ENCODE measurements at places on chromosomes 3 and 15. TPM values are rescaled to one million over a fixed set of nuclear protein-coding genes. Genes with fewer than 3 reads are reported as not detected.

GRCh38 chr15:31195871-31196270, 94.3 kb upstream of the TRPM1 start:
- no peak for DNase-seq

DNA sequence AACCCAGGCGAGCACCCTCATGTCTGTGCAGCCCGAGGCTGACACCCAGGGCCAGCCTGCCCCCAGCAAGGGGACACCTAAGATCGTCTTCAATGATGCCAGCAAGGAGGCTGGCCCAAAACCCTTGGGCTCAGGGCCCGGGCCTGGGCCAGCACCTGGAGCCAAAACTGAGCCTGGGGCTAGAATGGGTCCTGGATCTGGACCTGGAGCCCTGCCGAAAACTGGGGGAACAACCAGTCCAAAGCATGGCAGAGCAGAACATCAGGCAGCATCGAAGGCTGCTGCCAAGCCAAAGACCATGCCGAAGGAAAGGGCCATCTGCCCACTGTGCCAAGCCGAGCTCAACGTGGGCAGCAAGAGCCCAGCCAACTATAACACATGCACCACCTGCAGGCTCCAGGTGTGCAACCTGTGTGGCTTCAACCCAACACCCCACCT, 31.4 kb upstream of the APEH start:
- DNase-seq = no peak

DNA sequence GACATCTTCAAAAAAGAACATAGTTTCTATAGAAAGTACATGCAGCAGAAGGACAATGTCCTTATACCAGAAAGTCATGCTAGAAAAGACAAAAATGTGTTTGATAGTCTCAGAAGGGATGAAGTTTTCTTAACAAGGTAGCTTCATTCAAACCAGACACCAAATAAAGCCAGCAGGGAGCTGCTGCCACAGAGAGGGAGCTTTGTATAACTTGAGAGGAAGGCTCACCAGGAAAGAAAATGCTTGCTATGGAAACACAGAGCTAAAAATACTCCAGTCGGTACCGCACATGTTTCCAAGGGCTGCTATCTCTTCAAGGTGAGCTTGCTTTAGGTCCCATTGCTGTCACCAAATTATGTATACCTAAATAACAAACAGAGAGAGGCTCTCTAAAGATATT, 1074.8 kb upstream of the ALCAM start:
- no peak for DNase-seq

DNA sequence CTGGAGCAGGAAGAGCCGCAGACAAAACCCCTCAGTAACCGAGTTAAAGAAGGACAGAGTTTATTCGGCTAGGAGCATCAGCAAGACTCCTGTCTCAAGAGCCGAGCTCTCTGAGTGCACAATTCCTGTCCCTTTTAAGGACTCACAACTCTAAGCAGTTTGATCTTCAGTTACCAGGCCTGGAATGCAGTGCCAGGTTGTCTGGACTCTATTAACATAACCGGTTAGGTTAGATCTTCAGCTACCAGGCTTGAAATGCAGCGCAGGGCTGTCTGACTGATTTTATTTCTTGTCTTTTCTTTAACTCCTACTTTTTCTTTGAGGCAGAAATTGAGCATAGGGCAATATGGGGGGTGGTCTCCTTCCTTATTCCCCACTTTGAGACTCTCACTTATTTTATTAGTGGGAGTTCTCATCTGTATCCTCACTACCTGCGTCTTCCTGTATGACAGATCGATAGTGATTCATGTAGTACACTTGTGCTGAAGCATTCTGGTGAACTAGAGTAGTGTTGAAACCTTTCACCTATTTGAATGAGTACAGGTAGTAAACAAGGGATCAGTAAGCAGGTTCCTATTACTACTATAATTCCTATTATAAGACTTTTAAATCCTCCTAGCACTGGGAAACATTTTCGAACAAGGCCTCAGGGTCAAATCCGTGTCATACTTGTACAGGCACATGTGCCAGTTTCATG, 325.0 kb downstream of the CGGBP1 start:
- DNase-seq = no peak

DNA sequence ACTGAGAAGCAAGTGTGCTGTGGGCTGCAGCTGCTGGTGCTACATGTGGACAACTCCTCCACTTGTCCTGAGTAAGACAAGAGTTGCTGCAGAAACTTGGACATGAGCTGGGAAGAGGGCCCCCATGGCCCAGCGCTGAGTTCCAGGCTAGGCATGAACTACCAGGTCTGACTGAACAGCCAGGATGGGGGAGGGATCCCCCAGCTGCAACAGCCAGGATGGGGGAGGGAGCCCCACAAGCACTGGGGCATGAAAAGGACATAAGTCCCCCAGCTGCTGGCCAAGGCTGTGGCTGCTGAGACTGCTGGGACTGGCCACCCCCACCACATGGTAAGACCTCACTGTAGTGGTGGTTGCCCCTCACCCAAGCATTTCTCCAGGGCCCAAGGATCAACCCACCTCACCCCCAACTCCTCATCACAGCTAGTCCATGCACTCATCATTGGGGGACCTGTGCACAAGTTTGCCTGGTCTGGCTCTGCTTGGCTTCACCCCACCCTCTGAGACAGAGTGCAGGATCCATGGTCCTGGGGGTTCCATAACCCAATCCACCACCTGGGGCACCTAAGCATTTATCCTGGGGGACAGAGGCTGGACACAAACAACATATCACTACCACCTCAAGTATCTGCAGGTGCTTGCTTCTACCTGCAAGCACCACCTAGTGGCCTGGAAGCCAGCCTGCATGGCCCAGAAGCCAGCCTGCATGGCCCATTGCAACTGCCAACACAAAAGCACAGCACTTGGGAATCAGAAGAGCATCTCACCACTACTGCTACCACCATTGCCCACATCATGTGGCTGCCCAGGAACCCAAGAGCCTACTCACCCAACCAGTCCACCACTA, 84.5 kb upstream of the STT3B start:
- DNase-seq = no peak

DNA sequence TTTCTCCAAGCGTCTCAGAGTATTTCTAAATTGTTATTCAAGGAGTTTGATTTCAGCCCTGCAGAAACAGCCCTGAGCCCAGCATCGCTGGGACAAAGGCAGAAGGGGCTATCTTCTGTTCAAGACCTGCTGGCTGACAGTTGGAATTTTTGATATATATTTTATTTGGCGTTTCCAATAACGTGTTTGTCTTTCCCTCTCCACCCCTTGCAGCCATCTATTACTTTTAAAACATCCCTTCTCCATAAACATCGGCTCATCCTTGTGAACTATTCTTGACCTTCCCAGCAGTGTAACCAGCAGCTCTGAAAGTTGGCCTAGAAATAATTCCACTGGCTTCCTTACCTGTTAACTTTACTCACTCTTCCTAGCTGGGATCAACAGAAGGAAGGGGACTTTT, 5.5 kb upstream of the MEIS2 start:
- no peak for DNase-seq

DNA sequence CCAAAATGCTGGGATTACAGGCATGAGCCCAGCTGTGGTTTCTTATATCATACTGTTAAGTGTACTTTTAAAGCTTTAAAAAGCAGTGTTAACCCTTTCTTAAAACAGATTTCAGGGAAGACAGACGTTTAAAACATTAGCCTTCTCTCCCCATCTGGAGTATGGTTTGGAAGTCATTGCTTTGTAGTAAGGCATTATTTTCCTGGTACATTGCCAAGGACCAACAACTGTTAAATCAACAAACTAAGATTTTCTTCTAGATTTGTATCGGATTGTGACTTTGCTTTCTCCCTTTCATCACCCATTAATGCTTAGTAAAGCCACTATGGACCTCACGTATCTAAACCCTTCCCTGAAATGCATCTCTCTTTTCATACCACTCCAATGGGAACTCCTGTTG, 50.5 kb downstream of the UBE2E1 start:
- no peak for DNase-seq

SI gene
- not detected for total RNA-seq
